ENCODE measurements at places on chromosomes 4 and X.

GRCh38 chr4:174036111-174036510 is 247.4 kb downstream of the FBXO8 start:
- no peak for DNase-seq

- DNase-seq: no peak
Measured at GRCh38 chr4:140020457-140021361, 133.3 kb downstream of the MAML3 start.

DNA sequence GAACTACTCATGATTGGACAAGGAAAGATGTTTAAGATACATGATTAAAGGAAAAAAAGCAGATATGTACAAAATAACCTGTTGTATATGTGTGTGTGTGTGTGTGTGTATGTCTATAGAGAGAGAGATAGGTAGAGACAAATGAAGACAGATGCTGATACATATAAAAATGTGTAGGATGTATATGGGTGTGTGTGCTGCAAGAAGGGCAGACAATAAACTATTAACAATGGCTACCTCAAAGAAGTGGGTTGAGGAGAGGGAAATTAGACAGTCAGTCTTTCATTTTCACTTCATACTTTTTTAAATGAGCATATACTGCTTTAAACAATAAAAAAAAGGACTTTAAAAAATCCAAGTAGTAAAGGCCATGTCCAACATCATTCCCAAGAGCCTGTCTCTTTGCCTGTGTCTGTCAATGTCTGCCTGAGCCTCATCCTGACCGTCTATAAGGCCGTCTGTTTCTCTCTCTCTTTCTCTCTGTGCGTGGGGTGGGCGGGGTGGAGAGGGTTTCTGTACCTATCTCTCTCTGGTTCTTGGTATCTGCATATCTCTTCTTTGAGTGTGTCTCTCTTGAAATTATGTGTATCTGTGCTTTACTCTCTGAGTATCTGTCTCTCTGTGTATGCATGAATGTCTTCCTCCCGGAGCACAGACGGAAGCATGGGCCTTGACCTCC is 62.8 kb downstream of the LRBA start:
- DNase-seq: no peak

DNA sequence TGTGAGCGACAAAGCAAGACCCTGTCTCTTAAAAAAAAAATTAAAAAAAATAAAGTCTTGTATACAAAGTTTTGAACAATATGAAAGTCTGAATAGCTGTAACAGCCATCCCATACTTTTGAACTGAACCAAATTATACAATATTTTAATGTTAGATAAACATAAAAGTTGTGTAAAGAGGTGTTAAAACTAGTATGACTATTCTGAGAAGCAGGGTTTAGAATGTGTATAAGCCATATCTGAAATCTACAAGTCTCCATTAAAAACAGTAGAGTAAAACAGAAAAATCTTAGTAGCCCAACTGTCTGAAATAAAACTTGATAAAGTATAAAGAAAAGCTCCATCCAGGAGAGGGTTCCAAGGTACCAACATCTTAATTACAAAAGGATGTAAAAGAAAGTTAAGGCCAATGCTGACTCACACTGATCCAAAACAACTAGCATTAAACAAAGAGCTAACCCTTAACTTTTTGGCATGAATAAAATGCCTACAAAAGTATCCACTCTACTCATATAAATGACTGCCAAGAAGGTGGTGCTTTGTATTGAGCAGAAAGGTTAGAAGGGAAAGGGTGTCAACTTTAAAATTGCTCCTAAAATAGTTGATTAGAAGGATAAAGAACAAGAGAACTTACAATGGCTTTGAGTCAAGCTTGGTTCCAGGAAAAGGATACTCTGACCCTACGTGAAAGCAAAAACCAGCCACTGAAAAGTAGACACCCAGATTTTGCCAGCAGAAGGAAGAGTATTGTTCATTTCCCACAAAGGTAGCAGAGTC is 18.5 kb downstream of the CNOT6L start:
- no peak for DNase-seq

- DNase-seq: no peak
Measured at GRCh38 chrX:46587158-46587557, 13.6 kb downstream of the CHST7 start.
